ENCODE measurements at places on chromosomes 6 and 20.

DNA sequence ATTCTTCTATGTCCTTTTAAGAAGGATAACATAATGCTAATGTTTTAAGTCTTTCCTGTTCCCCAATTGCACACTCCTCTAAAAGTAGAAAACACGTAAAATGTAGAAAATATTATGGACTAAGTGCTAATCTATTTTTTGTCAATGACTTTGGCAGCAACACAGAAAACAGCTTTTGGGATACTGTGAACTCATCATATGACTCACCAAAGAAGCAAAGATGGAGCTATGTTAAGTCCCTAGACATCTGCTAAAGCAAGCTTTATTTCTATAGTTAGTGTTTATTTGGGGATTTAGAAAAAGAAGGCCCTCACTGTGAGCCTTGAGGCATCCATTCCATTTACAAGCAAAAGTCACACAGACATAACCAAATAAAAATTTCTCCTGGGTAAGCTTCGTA, 23.0 kb downstream of the OPN5 start:
- DNase-seq, result no peak

GRCh38 chr6:36893976-36894932, 8.5 kb downstream of the C6orf89 start:
- DNase-seq, result no peak

GRCh38 chr6:157443066-157443800, 62.2 kb downstream of the ZDHHC14 start:
- no peak for DNase-seq

DNA sequence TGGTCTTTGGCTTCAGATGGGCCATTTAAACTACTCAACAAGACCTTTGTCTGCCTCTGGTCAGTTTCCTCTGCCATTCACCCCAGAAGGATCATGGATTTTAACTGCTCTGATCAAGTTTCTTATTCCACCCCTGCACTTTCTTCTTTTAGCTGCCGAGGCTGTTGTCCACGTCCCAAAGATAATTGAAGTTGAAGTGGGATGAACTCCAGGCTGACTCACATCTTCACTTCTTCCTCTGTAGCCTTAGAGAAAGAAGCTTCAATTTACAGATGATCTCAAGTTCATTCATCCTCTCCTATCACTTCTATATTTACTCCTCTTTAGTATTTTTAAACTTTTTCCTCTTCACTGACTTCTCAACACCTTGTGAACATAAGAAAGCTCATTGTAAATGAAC, 651.6 kb downstream of the UTRN start:
- DNase-seq, result no peak

DNA sequence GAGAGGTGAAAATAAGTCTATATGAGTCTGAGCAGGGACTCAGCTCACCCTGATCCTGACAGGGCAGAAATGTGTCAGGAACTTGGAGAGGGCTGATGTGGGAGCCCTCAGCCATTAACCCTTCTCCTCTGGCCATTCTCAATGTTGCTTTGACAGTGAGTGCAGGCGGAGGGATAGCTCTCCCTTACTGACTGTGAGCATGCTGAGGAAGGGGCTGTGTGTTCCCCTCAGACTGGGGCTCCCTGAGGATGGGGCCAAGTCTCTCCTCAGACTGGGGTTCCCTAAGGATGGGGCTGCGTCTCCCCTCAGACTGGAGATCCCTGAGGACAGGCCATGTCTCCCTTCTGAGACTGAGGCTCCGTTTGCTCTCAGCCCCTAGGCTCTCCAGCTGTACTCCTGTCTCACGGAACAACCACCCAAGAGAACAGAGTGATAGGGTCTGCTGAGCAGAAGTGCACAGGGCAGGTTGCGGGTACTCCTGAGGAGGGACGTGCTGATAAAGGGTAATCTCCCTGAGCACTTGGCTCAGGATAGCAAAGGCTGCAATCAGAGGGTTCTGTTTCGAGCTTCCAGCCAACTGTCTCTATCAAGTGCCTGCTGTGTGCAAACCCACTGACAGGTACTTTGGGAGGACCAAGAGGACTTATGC, 141.0 kb downstream of the MRPL14 start:
- no peak for DNase-seq

- DNase-seq, result no peak
Measured at GRCh38 chr6:135310291-135310690, 129.2 kb downstream of the MYB start.

- DNase-seq, result no peak
Measured at GRCh38 chr20:5192570-5193431, 66.0 kb downstream of the CDS2 start.

DNA sequence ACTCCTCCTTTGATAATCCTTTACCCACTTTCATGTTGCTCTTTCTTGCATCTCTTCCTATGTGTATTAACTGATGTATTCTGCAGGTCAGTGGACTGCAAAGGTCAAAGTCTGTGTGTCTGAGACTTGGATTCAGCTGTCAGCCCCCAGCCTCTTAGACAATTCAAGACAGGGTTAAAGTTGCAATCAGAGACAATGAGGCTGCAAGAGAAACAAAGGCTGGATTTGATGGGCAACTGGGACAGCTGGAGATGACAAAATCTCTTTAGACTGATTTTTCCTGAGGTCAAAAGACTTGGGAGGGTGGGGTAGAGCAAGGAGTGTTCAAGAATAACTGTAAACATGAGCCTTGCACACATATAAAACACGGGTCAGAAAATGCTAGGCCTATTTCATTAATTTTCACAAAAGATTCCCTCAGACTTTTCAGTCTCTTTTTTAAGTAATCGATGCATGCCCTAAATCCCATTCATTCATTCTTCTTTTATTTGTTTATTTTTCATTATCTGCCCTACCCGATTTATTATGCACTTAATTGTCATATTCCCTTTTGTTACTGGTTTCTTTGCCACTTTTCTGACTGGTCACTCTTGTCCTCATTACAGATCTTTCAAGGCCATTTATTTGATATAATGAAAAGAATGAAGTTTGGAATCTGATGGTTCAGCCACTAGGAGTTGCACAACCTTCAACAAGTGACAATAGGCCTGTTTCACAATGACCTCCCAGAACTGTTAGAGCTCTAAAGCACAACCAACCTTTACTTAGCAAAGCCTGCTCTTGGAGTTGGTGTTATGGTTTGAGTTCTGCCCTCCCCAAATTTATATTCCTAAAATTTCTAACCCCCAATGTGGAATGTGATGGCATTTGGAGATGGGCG, 33.8 kb upstream of the AKAP12 start:
- no peak for DNase-seq

- no peak for DNase-seq
Measured at GRCh38 chr6:129370268-129370916, 339.6 kb downstream of the ARHGAP18 start.

GRCh38 chr6:121666814-121667213, 231.4 kb downstream of the GJA1 start:
- DNase-seq, result no peak

GRCh38 chr20:61340157-61340556, 88.1 kb downstream of the CDH4 start:
- DNase-seq, result no peak

DNA sequence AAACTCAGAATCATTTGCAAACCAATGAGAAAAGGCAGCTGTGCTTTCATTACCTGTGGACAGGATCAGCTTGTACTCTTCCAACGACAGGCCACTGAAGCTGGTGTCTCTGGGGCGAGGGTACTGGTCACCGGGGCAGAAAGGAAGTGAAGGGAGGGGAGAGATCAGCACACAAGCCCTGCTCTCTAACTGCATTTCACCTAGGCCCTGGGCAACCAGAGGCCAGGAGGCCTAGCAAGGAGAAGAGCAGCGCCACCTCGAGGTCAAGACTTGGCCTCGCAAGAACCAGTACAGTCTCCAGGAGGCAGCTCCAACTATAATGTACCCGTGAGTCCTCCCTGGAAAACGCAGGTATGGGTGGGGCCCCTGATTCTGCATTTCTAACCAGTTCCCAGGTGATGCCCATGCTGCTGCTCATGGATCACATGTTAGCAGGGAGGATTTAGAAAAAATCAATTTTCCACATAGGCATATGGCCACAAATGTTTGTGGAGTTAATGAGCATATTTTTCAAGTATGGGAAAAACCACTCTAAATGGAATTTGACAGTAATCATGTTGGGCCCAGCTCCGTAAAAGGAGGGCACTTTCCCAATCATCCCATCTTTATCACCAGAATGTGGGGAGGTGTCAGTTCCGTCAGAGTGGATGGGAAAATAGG, 11.0 kb downstream of the UQCC2 start:
- DNase-seq, result no peak

GRCh38 chr6:170277893-170278742, 12.8 kb downstream of the DLL1 start:
- peak; percentile 14 for DNase-seq

DNA sequence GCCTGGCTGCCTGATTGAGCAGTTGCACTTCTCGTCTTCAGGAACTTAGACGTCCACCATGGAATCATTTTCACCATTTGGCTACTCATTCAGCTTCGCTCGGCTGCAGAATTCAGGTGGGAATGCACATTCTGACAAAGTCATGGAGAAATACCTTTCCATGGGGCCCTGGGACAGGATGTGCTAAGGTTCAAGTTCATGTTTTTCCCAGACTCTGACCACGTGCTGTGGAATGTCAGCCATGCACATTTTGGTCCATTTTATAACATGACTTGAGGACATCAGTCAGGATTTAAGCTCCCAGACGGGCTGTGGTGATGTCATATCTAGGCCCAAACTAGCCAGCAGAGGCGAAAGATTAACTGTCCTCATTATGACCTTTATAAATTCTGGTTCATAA, 205.3 kb downstream of the TBXT start:
- no peak for DNase-seq

- DNase-seq, result no peak
Measured at GRCh38 chr20:47110819-47111218, 216.2 kb downstream of the EYA2 start.

DNA sequence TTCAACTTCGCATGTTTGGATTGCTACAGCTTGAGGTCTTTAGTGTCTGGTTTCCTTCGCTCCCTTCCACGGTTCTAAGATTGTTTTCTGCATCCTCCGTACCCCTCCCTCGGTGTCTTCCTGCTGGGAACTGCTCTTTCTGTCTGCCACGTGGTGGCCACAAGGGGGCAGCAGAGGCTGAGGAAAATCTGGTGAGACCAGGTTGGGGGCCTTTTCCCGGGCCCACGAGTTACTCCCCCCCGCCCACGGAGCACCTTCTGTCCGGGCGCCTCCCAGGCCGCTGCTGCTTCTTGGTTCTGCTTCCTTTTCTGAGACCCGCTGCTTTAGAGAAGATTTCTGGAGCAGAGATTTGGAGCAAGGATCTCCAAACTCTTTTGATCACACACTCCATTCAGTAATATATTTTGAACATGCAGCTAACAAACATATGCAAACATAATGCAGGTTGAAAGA, 21.1 kb upstream of the NOTCH4 start:
- DNase-seq, result peak; percentile 43

GRCh38 chr6:43170417-43170930, 595 bp upstream of the SRF start:
- DNase-seq, result no peak
